Breast epithelium (tissue), 4 donors: ENCODE measurements at places on chromosomes 16 and 17.

GRCh38 chr17:37480427-37480826, 9.3 kb upstream of the DUSP14 start:
- no peaks in the 10 kb centered on the region for H3K27me3 ChIP-seq
- peaks cover 5% of the 10 kb centered on the region for H3K36me3 ChIP-seq
- H3K27ac ChIP-seq, result no peak overlapping the region
- peaks cover 8% of the 10 kb centered on the region for H3K4me1 ChIP-seq

DNA sequence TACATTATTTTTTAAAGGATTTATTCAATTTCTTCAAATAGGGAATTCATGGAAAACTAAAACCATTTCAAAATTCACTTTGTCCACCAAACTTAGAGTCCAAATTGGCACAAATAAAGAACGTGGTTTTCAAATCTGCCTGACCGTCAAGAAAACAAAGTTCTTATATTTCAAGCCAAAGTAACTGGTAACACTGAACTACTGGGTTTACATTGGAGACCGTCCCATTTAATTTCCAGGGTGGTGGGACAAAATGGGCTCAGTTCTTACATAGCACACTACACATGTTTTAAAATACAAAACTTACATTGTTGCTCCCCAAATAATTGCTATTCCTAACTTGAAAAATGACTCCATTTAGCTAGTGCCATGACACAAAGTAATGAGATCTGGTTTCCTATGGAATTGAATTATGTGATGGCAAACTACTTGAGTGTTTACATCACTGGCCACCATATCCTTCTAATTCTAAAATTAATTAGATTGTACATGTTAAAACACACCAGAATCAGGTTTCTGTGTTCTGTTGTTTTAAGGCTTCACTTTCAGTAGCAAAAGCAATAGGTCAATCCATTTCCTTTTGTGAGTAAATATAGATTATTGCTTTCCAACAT, 6.5 kb downstream of the PSME3IP1 start:
- H3K36me3 ChIP-seq, result no peaks in the 10 kb centered on the region
- no peaks in the 10 kb centered on the region for H3K27me3 ChIP-seq
- no peak overlapping the region for H3K27ac ChIP-seq
- no peak overlapping the region for H3K4me3 ChIP-seq

GRCh38 chr17:82832411-82832810, 7.4 kb downstream of the ZNF750 start:
- no peak for DNase-seq
- no peaks in the 10 kb centered on the region for H3K4me1 ChIP-seq
- H3K36me3 ChIP-seq, result no peaks in the 10 kb centered on the region
- no peak overlapping the region for H3K4me3 ChIP-seq

- no peaks in the 10 kb centered on the region for H3K36me3 ChIP-seq
- no peaks in the 10 kb centered on the region for H3K27me3 ChIP-seq
- no peak for DNase-seq
- no peaks in the 10 kb centered on the region for H3K4me1 ChIP-seq
Observed at GRCh38 chr17:57557834-57558681, 187.0 kb downstream of the CCDC182 start.

DNA sequence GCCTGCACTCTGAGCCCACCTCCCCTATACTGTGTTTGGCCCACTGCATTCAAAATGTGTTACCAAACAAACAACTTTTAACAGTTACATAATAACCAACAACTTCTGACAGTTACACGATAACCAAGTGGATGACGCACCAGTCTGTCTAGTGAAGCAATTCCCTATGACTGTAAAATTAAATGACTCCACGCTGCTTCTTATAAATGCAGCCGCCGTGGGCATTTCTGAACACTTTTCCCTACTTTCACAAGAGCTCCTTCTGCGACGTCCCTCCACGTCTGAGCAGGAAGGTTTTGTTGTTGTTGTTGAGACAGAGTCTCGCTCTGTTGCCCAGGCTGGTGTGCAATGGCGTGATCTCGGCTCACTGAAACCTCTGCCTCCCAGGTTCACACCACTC, 27.6 kb downstream of the ZNF276 start:
- H3K27me3 ChIP-seq, result no peaks in the 10 kb centered on the region
- no peak for DNase-seq
- H3K27ac ChIP-seq, result no peak overlapping the region
- no peaks in the 10 kb centered on the region for H3K36me3 ChIP-seq

GRCh38 chr17:73302189-73302588, 9.6 kb downstream of the CDC42EP4 start:
- no peaks in the 10 kb centered on the region for H3K36me3 ChIP-seq
- no peak for DNase-seq
- H3K4me3 ChIP-seq, result no peak overlapping the region
- peaks cover 5% of the 10 kb centered on the region for H3K4me1 ChIP-seq
- peak overlapping the region; percentile 59 for H3K27ac ChIP-seq
- H3K27me3 ChIP-seq, result no peaks in the 10 kb centered on the region

DNA sequence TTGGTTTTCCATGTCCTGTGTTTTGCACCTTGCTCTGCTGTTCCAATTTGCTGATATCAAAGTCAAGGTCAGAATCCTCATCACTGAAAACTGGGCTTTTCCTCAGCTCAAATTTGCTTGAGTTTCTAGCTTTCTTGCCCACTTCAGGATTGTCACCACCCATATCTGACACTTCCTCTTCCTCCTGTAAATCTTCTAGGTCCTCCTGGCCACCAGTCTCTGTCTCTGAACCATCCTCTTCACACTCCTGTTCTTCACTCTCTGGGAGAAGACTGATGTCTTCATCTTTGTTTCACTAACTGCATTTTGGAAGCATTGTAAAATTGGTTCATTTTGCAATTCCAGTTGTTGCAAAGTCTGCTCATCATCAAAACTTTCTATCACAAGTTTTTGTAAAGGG, 63.4 kb upstream of the RBL2 start:
- H3K36me3 ChIP-seq, result no peaks in the 10 kb centered on the region
- H3K27me3 ChIP-seq, result no peaks in the 10 kb centered on the region
- H3K27ac ChIP-seq, result no peak overlapping the region
- DNase-seq, result no peak
- H3K4me1 ChIP-seq, result no peaks in the 10 kb centered on the region

DNA sequence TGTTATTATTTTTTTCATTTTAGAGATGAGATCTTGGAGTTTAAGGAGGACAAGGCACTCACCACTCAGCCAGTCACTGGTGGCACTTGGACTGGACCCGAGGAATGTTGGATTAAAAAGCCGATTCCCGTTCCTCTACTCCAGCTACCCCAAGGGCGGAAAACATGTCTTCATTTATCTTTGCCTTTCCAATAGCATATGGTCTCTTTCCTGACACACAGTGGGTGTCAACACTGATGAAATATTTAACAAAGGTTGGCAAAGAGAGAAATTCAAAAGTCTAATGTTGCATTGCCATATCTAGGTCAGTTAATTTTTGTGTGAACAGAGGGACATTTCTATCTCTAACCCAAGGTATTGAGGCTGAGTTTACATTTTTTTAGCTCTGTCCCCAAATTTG, 459.7 kb downstream of the RBFOX1 start:
- H3K4me3 ChIP-seq, result no peak overlapping the region
- no peaks in the 10 kb centered on the region for H3K36me3 ChIP-seq
- H3K27me3 ChIP-seq, result no peaks in the 10 kb centered on the region
- H3K4me1 ChIP-seq, result no peaks in the 10 kb centered on the region
- DNase-seq, result no peak

- no peak overlapping the region for H3K4me3 ChIP-seq
- H3K27ac ChIP-seq, result no peak overlapping the region
- H3K36me3 ChIP-seq, result no peaks in the 10 kb centered on the region
- no peaks in the 10 kb centered on the region for H3K4me1 ChIP-seq
Observed at GRCh38 chr16:82585675-82586074, 41.1 kb upstream of the CDH13 start.

- no peak overlapping the region for H3K4me3 ChIP-seq
- H3K27ac ChIP-seq, result no peak overlapping the region
- H3K4me1 ChIP-seq, result no peaks in the 10 kb centered on the region
- no peaks in the 10 kb centered on the region for H3K27me3 ChIP-seq
Observed at GRCh38 chr16:59459806-59460205, 725.7 kb upstream of the GOT2 start.

GRCh38 chr17:31416503-31416923, 25.0 kb downstream of the RAB11FIP4 start:
- no peaks in the 10 kb centered on the region for H3K27me3 ChIP-seq
- DNase-seq, result no peak
- H3K27ac ChIP-seq, result no peak overlapping the region
- no peak overlapping the region for H3K4me3 ChIP-seq

- no peak for DNase-seq
- H3K27ac ChIP-seq, result peak overlapping the region; percentile 1
- H3K4me3 ChIP-seq, result no peak overlapping the region
- H3K4me1 ChIP-seq, result no peaks in the 10 kb centered on the region
- H3K36me3 ChIP-seq, result no peaks in the 10 kb centered on the region
- H3K27me3 ChIP-seq, result no peaks in the 10 kb centered on the region
Observed at GRCh38 chr16:56551796-56552738, 12.8 kb upstream of the MT4 start.

- H3K4me1 ChIP-seq, result peaks cover 21% of the 10 kb centered on the region
- H3K4me3 ChIP-seq, result peak overlapping the region; percentile 99
- peak; percentile 55 for DNase-seq
- H3K27me3 ChIP-seq, result no peaks in the 10 kb centered on the region
- H3K36me3 ChIP-seq, result no peaks in the 10 kb centered on the region
Observed at GRCh38 chr17:45160447-45161287, 1.0 kb upstream of the HEXIM2 start.

- H3K4me1 ChIP-seq, result no peaks in the 10 kb centered on the region
- H3K4me3 ChIP-seq, result no peak overlapping the region
- no peaks in the 10 kb centered on the region for H3K36me3 ChIP-seq
- H3K27me3 ChIP-seq, result no peaks in the 10 kb centered on the region
Observed at GRCh38 chr16:88672776-88673175, 9.9 kb upstream of the MVD start.

- peaks cover 8% of the 10 kb centered on the region for H3K36me3 ChIP-seq
- no peaks in the 10 kb centered on the region for H3K27me3 ChIP-seq
- no peak overlapping the region for H3K27ac ChIP-seq
- H3K4me1 ChIP-seq, result no peaks in the 10 kb centered on the region
- no peak for DNase-seq
Observed at GRCh38 chr17:50075446-50076032, 19.6 kb upstream of the PDK2 start.

GRCh38 chr16:8565498-8565897, 24.8 kb downstream of the TMEM114 start:
- H3K4me3 ChIP-seq, result no peak overlapping the region
- DNase-seq, result no peak
- H3K36me3 ChIP-seq, result no peaks in the 10 kb centered on the region
- no peaks in the 10 kb centered on the region for H3K27me3 ChIP-seq
- no peaks in the 10 kb centered on the region for H3K4me1 ChIP-seq
